ENCODE measurements at places on chromosomes 16 and 17.

- DNase-seq: no peak
- H3K36me3 ChIP-seq: no peaks in the 10 kb centered on the region
- H3K4me3 ChIP-seq: no peak overlapping the region
These were observed 141.8 kb downstream of the KATNIP start for GRCh38 chr16:27691721-27692120.

DNA sequence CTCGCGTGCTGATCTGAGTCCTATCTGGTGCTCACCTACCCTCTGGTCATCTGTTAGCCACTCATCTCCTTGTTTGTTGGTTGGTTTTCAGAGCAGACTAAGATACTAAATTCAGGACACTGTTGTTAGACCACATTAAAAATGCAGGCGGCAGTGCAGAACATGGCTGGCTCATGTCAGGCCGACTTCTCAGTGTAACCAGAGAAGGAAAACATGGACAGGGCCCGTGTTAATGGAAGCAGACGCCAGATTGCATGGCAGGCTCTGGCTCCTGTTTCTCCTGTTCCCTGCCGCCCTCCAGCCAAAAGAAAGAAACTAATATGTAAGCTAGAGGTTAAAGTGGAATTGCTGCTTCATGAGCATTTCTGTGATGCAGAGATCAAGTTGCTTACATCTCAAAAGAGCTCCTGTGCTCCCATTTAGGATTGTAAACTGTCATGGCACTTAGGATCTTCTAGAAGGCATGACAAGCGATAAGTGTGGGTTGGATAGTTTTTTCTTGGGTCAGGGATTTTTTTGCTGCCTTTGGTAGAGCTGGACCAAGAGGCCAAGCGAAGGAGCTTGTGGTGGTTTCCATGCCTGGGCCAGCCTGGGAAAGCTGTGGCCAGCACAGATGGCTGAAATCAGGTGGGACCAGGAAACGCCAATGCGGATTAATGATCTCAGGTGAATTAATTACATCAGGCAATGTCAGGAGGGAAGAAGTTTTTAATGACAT is 56.1 kb downstream of the YPEL2 start:
- DNase-seq: no peak
- H3K27me3 ChIP-seq: no peaks in the 10 kb centered on the region
- no peaks in the 10 kb centered on the region for H3K36me3 ChIP-seq
- H3K27ac ChIP-seq: no peak overlapping the region

- no peak for DNase-seq
- H3K36me3 ChIP-seq: no peaks in the 10 kb centered on the region
- H3K4me3 ChIP-seq: no peak overlapping the region
- H3K27me3 ChIP-seq: peaks cover 13% of the 10 kb centered on the region
- H3K4me1 ChIP-seq: peaks cover 16% of the 10 kb centered on the region
These were observed 88.5 kb upstream of the TOB1 start for GRCh38 chr17:50954641-50955121.

DNA sequence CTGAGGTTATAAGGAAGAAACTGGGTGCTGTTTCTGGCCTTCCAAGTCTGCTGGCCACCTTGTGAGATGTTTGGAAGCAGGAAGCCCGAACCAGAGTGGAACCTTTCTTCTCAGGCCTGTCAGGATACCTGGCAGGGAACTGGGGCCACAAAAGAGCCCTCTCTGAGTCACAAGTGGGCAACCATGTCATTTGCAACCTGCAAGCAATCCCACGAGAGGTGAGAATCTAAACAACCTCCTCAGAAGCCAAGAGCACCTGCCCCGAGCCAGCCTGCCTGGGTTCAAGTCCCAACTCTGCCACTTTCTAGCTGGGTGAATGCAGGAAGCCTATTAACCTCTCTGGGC is 3.3 kb downstream of the COTL1 start:
- peaks cover 38% of the 10 kb centered on the region for H3K36me3 ChIP-seq
- no peak overlapping the region for H3K4me3 ChIP-seq
- DNase-seq: no peak
- no peak overlapping the region for H3K27ac ChIP-seq

DNA sequence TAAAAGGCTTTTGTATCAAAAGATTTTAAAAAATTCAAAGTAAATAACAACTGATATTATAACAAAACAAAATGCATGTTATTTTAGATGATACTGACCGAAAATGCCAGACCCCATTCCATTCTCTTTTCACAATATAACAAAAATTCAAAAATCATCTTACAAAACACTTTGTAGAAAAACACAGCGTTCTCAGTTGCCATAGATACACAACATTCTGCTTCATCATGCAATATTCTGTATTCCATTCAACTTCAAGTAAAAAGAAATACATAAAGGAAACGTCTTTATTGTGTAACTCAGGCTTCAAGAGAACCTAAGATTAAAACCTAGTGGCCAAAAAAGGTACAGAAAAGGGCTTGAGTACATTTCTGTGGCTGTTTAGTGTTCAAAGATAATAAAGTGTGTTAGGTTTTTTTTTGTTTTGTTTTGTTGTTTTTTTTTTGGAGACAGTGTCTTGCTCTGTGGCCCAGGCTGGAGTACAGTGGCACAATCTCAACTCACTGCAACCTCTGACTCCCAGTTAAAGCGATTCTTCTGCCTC is 250.5 kb downstream of the CEP112 start:
- no peaks in the 10 kb centered on the region for H3K27me3 ChIP-seq
- H3K27ac ChIP-seq: no peak overlapping the region
- H3K36me3 ChIP-seq: peaks cover 1% of the 10 kb centered on the region
- H3K4me3 ChIP-seq: no peak overlapping the region
- DNase-seq: no peak

DNA sequence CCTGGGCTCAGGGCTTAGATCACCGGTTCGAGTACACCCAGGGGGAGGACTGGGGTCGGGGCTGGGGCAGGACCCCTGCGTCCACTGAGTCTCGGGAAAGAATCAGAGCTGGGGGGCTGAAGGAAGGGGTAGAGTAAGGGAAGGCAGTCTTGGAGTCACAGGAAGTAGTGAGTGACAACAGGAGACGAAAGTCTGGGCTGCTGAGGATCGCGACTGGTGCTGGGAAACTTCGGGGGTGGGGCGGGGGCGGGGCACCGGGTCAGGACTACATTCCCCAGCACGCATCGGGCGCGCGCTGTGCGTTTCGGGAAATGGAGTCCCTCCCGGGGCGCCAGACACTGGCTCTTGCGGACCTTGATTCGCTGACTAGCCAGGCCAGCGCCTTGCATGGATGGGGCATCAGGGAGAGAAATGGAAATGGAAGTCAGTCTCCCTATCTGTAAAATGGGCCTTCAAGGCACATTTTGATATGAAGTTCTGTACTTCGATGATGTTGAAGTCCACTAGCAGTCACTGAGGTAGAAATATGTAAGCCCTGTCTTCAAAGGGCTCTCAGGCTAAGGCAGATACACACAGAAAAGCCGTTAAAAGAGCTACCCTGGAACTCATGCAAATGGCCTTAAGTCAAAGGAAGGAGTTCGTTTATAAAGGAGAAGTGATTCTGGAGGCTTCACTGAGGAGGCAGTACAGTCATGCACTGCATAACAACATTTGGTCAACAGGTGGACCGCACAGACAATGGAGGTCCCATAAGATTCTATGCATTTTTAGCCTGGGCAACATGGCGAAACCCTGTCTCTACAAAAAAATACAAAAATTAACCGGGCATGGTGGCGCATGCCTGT is 697 bp downstream of the CTF1 start:
- no peaks in the 10 kb centered on the region for H3K27me3 ChIP-seq
- DNase-seq: peak; percentile 69
- H3K36me3 ChIP-seq: no peaks in the 10 kb centered on the region
- peaks cover 55% of the 10 kb centered on the region for H3K4me1 ChIP-seq
- peak overlapping the region; percentile 94 for H3K4me3 ChIP-seq

GRCh38 chr16:9092978-9093344 is 1.5 kb downstream of the HAPSTR1 start:
- H3K4me1 ChIP-seq: peaks cover 51% of the 10 kb centered on the region
- no peak for DNase-seq
- H3K36me3 ChIP-seq: peaks cover 8% of the 10 kb centered on the region
- peak overlapping the region; percentile 96 for H3K4me3 ChIP-seq
- peak overlapping the region; percentile 99 for H3K27ac ChIP-seq
- H3K27me3 ChIP-seq: no peaks in the 10 kb centered on the region

GRCh38 chr17:59521465-59522126 is 43.8 kb upstream of the DHX40 start:
- no peak overlapping the region for H3K4me3 ChIP-seq
- H3K27ac ChIP-seq: no peak overlapping the region
- no peaks in the 10 kb centered on the region for H3K36me3 ChIP-seq
- H3K4me1 ChIP-seq: peaks cover 8% of the 10 kb centered on the region
- peak; percentile 40 for DNase-seq

GRCh38 chr17:76948301-76948700 is 80.1 kb downstream of the MGAT5B start:
- no peak overlapping the region for H3K4me3 ChIP-seq
- no peak for DNase-seq
- H3K27ac ChIP-seq: no peak overlapping the region
- no peaks in the 10 kb centered on the region for H3K36me3 ChIP-seq
- no peaks in the 10 kb centered on the region for H3K27me3 ChIP-seq
- peaks cover 4% of the 10 kb centered on the region for H3K4me1 ChIP-seq

GRCh38 chr16:50234771-50235556 is 31.4 kb upstream of the ADCY7 start:
- DNase-seq: no peak
- no peak overlapping the region for H3K4me3 ChIP-seq
- H3K27ac ChIP-seq: peak overlapping the region; percentile 39
- H3K27me3 ChIP-seq: no peaks in the 10 kb centered on the region
- H3K4me1 ChIP-seq: no peaks in the 10 kb centered on the region

DNA sequence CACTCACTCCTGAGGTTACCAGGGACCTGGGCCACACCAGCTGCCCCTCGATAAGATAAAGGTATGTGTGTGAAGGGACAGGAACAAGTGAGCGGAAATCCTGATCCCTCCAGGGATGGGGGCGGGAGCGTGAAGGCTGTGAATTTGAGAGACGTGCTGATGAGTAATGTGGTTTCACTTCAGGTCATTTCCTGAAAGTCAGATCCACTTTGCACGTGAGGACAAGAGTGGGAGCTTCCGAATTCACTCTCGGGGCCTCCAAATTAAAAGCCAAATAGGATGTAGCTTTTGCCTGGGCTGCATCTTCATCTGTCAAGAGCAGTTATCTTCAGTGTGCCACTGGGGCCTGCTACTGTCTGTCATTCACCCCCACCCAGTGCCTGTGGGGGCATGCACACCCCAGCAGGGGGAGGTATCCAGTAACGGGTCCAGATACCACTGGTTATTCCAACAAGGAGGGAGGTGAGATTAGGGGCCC is 87.4 kb upstream of the LHX1 start:
- H3K27me3 ChIP-seq: peaks cover 8% of the 10 kb centered on the region
- no peak for DNase-seq
- no peak overlapping the region for H3K27ac ChIP-seq
- H3K4me1 ChIP-seq: no peaks in the 10 kb centered on the region

- DNase-seq: no peak
- no peaks in the 10 kb centered on the region for H3K4me1 ChIP-seq
- H3K27me3 ChIP-seq: peaks cover 31% of the 10 kb centered on the region
- H3K4me3 ChIP-seq: no peak overlapping the region
- H3K27ac ChIP-seq: no peak overlapping the region
These were observed 23.8 kb downstream of the LDHD start for GRCh38 chr16:75092777-75093176.

GRCh38 chr16:67555795-67556212 is 6.5 kb upstream of the CTCF start:
- no peaks in the 10 kb centered on the region for H3K36me3 ChIP-seq
- no peaks in the 10 kb centered on the region for H3K27me3 ChIP-seq
- peak overlapping the region; percentile 92 for H3K27ac ChIP-seq
- no peak for DNase-seq
- H3K4me3 ChIP-seq: no peak overlapping the region

GRCh38 chr17:75240394-75241142 is 20.8 kb downstream of the GGA3 start:
- no peak overlapping the region for H3K4me3 ChIP-seq
- peak overlapping the region; percentile 80 for H3K27ac ChIP-seq
- no peaks in the 10 kb centered on the region for H3K27me3 ChIP-seq

Measured in naive B cell (primary cell).